ENCODE measurements at places on chromosomes 7 and 10.

DNA sequence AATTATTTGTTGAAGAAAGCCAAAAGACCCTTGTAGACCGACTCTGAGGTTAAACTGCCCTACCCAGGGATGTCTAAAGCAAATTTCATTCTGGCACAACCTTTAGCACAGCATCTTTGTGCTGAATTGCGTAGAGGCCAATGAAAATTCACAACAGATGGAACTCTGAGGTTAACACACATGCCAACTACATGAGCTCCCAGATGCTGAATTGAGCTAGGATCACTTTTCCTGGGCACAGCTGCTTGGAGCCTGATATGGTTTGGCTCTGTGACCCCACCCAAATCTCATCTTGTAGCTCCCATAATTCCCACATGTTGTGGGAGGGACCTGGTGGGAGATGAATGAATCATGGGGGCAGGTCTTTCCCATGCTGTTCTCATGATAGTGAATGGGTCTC lies 158.0 kb upstream of the PTN start:
- no peak for DNase-seq

DNA sequence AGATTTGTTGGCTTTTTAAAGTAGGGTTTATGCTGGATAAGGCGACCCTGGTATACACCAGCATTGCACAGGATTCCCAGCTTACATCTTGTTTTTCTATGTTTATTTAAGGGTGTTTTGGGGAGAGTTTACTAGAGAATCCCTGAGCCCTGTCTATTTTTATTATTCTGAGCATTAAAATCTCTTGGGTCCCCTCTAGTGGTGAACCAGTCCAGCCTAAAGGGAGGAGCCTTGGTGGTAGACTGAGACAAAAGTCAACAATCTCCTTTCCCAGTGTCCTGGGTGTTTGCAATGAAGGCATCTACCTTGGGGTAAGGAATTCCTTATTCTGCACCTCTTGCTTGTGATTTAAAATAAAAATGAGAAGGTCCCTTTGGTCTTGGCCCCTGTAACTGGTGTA lies 38.2 kb downstream of the ANTXRL start:
- DNase-seq = no peak

DNA sequence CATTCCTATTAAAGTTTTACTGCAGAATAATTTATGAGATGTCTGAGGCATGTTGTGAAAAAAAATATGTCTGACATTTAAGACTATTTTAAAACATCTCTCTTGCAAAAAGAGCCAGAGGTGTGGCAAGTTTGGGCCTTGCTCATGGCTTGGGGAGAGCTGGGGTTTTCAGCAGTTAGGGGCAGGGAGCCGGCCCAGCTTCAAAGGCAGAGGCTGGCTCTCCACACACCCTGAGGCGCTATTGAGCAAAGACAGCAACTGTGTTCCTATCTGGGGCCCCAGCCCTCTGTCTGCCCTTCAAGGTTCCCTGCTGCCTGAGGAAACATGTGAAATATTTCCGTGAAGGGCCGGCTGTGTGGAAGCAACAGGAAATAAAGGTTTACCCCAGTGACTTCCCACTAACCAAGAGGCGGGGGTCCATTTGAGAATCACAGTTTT lies 94.0 kb downstream of the SORBS1 start:
- no peak for DNase-seq

GRCh38 chr7:130912082-130912861 lies 178.3 kb upstream of the KLF14 start:
- no peak for DNase-seq

DNA sequence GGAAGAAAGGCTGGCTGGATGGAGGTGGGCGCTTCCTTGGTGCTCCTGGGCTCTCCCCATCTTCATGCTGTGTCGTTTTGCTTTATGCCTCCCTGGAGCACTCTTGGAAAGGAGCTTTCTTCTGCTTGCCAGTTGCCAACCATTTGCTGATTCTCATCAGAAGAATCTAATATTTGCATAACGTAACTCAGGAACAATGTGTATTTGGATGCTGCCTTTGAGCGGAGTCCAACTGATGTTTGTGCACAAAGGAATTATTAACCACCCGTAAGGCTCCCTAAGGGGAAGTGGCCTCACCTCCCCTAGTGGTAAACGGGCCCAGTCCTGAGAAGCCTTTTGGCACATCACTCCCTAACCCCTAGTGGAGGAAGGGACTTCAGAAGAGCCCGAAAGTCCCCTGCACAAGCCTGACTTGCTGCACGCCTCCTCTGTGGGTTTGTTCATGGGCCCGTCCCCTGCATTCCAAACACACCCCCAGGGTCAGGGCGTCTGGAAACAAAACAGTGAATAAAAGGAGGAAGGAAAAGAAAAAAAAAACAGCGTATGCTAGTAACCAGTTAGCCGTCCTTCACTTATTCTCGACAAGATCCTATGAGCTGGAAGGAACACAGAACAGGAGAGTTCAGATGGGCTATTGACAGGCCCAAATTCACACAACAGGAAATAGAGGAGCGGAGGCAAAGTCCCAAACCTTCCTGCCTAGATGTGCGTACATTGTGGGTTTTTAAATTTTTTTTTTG lies 602.2 kb downstream of the LRMDA start:
- DNase-seq = no peak

All from NCI-H1092 treated with DMSO at 0.1 percent for 48 hours (cell line).